ENCODE measurements at places on chromosomes 2 and 18.

GRCh38 chr2:201746551-201746950 is 34.2 kb downstream of the ALS2 start:
- DNase-seq = no peak

- no peak for DNase-seq
These were observed 221.1 kb downstream of the ANAPC1 start for GRCh38 chr2:111662771-111663470.

GRCh38 chr2:188949046-188949818 is 24.9 kb upstream of the COL3A1 start:
- DNase-seq = no peak

GRCh38 chr2:51597086-51597485 is 565.2 kb upstream of the NRXN1 start:
- DNase-seq = no peak

DNA sequence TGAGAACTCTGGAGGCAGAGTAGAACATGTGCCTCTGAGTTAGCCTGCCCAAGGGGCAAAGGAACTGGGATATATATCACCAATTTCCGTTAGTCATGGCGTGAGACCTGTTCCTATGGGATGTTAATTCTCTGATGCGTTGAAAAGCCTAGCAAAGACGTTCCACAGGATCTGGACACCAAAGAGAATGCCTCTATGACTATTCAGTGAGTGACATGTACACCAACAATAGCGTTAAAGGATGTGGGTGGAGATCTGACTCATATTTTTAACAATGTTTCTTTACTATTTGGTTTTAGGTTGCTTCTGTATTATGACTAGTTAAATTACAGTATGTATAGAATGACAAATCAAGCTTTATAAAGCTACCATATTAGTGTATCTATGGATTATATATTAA is 320.9 kb upstream of the MC4R start:
- no peak for DNase-seq

- DNase-seq = no peak
These were observed 352.5 kb downstream of the ARHGAP15 start for GRCh38 chr2:143481733-143482132.

GRCh38 chr2:74821177-74822126 is 12.5 kb upstream of the HK2 start:
- no peak for DNase-seq

DNA sequence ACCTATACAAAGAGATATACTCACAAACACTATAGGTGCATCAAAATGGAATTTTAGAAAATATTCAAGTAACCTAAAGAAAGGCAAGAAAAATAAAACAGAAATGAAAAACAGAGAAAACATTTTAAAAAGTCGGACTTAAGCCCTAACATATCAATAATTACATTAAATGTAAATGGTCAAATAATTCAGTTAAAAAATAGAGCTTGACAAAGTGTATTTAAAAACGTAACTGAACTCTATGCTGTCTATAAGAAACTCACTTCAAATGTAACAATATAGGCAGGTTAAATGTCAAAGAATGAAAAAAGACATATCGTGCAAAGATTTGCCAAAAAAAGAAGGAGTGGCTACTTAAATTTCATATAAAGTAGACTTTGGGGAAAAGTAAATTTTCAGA is 163.9 kb downstream of the ACOXL start:
- no peak for DNase-seq

DNA sequence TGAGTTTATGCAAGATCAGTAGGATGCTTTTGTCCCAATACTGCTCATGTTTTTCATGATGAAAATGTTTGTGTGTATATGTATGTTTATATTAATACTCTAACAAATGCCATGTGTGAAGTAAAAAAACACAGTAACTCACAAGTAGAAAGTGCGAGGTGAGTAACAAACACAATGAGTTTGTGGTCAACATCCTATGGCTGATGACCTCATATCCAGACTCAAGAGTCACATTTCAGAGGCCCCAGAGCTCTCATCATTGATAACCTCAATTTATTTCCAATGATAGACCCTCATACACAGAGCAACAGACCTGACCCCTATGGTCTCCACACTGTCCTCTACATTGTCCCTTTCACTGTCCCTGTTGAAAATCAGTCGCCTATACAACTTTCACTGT is 34.5 kb downstream of the ZNF519 start:
- no peak for DNase-seq

DNA sequence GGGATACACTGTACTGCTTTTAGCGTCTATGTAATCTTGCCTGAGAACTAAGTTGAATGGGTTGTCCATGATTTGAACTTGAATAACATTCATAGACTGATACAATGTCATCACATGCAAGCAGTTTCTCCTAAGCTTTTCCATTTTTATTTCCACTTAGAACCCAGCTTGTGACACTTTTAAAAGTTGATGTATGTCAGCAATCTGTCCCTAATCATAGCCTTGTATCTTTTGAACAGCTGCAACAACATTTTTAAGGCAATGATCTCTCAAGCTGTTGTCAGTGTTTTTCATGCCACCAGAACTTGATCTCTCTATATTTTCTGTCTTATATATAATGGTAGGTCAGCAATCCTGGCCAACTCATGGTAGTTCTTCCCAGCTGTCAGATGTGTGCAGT is 185.0 kb downstream of the DOK6 start:
- no peak for DNase-seq

DNA sequence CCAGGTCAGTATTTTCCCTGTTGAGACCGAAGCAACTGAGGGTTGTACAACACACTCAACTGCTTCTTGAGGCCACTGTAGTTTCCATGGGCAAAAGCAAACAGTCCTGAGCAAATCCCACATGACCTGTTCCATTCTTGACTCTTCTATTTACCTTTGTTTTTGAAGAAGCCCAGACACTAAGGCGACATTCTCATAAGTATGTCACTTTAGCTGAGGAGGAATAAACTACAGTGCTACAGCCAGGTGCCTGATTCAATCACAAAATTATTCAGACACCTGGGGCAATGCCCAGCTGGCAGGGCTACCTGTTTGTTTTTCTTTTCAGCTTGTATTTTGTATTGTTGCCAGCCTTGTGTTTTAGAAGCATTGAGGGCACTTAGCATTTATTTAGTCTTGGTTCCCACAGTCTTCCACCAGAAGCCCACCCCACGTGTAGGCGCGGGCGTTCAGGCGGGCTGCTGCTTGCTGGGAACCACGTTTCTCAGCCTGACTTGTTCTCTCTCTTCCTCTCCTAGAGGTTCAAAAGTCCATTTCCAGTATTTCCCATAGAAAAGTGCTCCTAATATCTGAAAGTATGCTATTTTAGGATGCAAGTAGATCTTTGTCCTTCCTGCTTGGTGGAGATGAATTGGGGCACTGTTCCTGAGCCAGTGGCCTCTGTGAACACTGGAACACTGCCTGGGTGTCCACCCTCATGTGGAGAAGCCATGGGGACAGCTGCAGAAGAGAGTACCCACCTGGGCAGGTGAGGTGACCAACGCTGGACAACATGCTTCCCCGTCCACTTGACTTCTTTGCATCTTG is 99.0 kb upstream of the COPS8 start:
- no peak for DNase-seq

DNA sequence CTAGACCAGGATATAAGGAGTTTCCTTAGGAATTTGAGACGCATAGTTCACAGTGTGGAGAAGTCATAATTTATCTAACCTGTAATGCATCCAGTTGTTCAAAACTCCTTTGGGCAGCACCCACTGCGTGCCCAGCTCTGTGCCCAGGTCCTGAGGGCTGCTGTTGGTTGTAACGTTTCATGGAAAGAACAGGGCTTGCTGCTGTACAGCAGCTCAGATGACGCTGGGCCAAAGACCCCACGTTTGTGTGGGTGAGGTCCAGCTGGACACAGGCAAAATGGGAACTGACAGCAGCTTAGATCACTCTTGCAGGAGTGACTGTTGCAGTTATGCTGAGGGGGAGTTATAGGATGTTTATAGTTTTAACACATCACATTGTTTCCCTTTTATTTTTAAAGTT is 30.0 kb upstream of the HS6ST1 start:
- DNase-seq = no peak

GRCh38 chr2:181774685-181775084 is 94.4 kb upstream of the NEUROD1 start:
- no peak for DNase-seq

All from brain pericyte (primary cell).